ENCODE measurements at places on chromosomes 11 and 22. TPM values are rescaled to one million over a fixed set of nuclear protein-coding genes. Genes with fewer than 3 reads are reported as not detected.

Gene GP1BB
- polyA plus RNA-seq = 6.4 TPM

Gene AIFM3
- 1.6 TPM for polyA plus RNA-seq

Gene SULT4A1
- polyA plus RNA-seq = 5.4 TPM

DNA sequence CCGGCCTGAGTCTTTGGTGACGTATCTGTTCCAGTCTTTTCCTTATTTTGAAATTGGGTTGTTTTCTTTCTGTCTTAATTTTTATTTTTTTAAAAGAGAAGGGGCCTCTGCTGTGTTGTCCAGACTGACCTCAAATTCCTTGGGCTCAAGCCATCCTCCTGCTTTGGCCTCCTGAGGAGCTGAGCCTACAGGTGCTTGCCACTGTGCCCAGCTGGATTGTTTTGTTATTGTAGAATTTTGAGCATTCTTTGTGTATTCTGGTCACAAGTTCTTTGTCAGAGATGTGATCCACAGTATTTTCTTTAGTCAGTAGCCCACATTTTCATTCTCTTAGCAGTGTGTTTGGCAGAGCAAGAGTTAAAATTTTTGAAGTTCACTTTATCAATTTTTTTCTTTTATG is 100.1 kb downstream of the ATXN10 start:
- DNase-seq = no peak

- DNase-seq = no peak
Measured at GRCh38 chr11:76327202-76327601, 53.7 kb downstream of the THAP12 start.

- DNase-seq = no peak
Measured at GRCh38 chr11:125948278-125949051, 2.6 kb downstream of the VSIG10L2 start.

DNA sequence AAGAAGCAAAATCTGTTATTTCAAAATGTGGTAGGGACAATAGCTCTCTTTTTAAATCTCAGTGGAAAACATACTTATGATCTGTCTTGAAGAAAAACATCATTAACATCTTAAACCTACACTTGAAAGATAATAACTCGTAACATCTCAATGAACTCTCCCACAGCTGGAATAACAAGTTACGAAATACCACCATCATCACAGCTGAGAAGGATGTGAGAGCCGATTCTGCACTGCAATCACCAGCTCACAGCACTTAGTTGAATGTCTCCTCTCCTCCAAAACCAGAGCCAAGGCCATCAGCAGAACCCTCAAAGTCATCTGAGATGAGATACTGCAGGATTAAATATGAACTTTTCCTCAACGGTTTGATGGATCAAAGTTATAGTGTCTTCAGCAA is 124.3 kb downstream of the ARHGAP20 start:
- no peak for DNase-seq

DNA sequence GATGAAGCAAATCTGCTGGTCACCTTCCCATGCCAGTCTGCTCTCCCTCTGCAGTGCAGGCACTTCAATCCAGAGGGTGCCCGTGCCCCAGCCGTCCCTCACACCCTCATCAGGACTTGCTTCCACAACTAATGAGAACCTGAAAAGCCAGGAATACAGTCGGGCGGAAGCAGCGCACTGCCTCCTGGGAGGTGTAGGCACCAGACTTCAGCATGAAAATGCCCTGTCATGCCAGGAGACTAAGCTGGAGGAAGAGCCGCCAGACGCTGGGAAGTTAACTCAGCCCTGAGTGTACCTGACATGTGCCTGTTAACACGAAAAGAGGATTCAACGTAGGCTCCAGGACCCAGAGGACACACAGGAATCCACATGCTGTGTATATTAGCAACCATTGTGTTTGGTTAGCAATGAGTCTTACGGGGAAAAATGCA is 40.1 kb upstream of the FLI1 start:
- DNase-seq = no peak

GRCh38 chr11:13043912-13044628 is 35.0 kb downstream of the RASSF10 start:
- no peak for DNase-seq

DNA sequence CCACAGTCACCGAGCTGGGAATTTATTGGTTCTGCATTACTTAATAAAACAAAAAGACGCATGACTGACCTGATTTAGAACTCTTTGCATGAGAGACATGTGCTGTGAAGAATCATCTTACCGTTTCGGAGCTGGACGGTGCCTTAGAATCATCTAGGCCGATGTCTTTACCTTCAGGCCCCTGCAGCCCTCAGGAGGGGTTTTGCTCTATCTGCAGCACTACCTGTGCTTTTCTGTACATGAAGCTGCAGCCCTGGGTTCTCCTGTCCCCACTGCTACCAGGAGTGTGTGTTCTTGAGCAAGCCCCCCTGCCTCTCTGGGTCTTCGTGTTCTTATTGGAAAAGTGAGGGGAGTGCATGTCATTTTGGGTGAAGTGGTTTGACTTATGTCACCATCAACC is 94.0 kb upstream of the OR4B1 start:
- DNase-seq = no peak

DNA sequence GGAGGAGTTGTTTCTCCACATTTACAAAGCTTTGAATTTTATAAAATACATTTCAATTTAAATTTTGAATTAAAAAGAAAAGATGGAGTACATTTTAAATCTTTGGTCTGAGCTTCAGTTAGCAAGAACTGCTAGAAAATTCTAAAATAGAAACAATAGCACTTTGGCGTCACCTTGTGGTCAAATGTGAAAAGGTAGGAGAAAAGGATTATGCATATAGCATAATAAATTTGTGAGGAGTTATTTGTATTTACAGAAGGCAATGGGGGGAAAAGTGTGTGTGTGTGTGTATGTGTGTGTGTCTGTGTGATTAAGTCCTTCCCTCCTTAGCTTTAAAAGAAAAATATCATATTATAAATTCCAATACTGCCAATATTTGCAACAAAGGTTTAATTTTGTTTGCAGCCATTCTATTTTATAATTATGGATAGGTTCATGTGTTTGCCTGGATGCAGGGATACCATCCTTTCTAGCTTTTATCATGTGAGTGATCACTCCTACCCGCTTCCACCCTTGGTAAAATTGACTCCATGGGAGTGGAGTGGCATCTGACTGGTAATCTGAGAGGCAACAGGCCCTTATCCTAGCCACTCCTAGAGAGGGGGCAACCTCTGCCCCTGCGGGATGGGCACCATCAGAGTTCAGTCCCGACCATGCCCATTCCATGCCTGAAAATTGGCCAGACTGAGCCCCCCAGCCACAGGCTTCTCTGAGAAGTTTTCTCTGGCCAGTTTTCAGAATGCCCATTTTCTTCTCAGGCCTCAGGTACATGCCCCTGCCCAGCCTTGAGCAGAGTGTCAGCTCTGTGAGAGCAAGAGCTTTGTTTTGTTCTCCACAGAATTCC is 13.6 kb upstream of the LGR4 start:
- DNase-seq = no peak

GRCh38 chr11:86737737-86738136 is 62.6 kb upstream of the PRSS23 start:
- peak; percentile 41 for DNase-seq
